Fibroblast of the conjunctiva (primary cell): ENCODE measurements at places on chromosomes 3 and 15.

- DNase-seq, result no peak
These were observed 136.1 kb upstream of the CNTN4 start for GRCh38 chr3:1962396-1963088.

DNA sequence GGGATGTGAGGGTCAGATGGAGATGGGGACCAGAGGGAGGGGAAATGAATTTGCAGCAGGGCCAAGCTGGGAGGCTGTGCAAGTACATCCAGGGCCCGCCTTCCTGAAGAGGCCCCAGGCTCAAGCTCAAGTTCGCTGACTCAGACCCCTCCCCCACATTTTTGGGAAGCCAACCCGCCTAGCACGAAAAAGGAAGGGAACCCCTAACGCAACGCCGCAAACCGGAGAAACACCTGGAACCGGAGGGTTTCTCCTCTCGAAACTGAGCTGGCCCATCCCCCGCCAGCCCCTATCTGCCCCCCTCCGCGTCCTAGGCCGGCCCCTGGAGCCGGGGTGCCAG is 624 bp downstream of the AP3B2 start:
- DNase-seq, result no peak

- DNase-seq, result no peak
These were observed 9.2 kb downstream of the LXN start for GRCh38 chr3:158663246-158663645.

DNA sequence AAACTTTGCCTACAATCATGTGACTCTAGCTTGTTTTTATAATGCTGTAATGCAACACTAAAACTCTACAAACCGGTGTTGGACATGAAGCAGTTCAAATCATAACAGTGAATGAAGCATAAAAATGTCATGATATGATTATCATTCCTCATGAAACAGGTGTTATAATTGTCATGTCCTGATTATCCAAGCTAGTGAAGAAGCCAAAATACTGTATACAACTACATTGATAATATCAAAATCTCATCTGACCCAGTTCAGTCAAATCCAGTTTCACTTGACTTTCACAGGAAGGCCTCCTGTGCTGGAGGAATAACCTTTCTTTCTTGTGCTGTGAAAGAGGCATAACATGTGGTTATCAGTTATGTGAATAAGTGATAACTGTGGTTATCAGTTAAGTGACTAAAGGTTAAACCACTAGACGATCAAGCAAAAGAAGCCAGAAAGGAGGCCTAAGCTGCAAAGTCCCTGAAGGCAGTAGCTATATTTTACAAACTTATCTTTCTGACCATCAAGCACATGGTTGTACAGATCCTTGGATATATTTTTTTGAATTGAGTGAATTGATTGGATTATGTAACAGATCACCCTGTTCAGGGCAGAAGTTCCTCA is 296.4 kb downstream of the TUSC7 start:
- DNase-seq, result no peak

GRCh38 chr3:123026565-123027291 is 835 bp downstream of the SEMA5B start:
- no peak for DNase-seq

DNA sequence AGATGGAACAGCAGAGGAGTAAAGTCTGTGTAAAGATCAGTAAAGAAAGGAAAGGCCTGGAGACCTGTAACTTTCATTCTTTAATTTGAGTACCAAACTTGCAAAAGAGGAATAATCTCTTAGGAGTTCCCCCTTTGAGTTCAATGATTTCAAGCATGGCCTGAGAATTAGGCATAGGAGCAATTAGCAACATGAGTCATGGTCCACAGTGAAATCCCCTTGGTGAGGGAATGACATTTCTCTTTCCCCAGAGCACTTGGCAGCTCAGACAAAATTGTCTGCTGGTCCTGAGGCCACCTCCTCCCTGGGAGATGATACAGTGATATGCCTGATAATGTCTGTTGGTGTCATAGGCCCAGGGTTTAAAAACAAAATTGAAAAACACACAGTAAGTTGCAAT is 81.4 kb upstream of the CRBN start:
- DNase-seq, result no peak

GRCh38 chr3:43369404-43370292 is 83.3 kb downstream of the SNRK start:
- no peak for DNase-seq

GRCh38 chr3:61924090-61924735 is 362.8 kb downstream of the PTPRG start:
- DNase-seq, result no peak
